ENCODE measurements at places on chromosomes 1 and 21.
A peak's percentile ranks its signal among the peaks of the same experiment; 100 is the strongest.

DNA sequence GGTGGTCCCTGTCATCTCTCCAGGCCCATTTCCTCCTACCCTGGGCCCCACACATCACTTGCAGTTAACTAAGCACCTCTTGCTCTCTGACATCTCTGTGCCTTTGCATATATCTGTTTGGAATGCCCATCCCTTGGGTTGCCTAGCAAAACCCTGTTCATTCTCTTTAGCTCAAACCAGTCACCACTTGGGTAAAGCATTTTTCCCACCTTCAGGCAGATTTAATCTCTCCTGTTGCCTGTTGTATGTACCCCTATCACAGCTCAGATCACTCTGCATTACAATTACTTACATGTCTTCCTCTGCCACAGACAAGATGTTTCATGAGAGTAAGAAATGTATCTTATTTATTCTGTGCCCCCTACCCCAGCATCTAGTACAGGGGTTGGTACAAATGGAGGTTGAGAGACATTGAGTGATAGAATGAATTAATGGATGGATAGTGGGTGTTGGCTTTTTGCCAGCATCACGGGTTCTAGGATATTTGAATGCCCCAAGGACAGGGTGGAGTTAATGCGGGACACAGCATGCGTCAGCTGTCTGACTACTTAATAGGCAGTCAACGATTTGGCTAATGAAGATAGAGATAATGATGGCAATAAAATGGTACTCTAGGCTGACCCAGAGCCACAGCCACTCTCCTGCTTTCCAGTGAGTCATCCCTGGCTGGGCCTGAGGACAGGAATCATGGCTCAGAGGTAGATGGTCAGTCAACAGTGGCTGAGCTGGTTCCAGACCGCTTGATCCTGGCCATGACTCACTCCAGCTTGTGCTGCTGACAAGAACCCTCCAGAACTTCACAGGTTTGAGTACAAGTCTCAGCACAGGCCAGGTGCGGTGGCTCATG lies 6.5 kb downstream of the NR0B2 start:
- no peak for DNase-seq

DNA sequence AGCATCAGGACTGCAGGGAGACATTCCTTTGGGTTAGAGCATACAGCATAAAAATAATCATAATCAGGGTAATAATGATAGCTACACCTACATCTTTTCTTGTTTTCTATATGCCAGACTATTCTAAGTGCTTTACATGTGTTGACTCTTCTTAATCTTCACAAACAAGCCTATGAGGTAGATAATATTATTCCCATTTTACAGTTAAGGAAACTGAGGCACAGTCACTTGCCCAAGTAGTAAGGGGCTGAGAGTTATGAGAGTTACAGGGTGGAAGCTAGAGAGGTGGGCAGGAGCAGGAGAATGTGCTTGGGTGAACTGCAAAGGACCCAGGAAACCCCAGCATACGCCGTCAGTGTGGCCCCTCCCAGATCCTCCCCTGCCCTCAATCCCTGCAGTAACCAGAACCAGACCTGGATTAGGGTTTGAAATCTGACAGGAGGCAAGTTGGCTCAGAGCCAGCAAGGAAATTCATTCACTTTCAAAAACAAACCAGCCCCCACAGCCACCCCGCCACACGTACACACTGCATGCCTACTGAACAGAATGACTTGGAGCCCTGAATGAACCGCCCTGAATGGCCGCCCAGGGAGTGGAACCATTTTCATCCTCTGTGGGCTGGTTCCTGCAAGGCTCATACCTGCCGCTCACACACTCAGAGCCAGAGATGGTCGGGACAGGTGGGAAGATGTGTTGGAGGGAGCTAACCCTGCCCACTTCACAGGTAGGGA lies 126.1 kb downstream of the TRABD2B start:
- DNase-seq, result no peak

DNA sequence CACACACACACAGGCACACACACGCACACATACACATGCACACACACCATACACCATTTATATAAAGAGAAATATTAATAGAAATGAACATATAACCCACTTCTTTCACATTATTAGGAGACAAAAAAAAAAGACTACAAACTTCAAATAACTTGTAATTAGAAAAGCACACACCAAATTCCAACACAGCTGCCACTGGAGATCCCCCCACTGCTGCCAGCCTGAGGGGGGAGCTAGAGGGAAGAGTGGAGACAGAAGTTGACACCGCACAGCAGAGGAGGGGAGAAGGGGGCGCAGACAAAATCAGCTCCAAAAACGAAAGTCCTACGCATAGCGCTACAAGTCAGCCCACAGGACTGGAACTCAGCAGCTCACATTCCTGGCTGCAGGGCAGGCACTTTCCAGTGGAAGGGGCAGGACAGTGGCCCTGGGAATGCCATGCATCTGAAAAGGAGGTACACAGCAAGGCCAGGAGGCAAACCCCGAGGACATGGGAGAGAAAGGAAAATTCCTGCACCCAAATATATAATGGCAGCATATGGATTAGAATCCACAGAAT lies 36.5 kb downstream of the LGALS8 start:
- DNase-seq, result no peak

GRCh38 chr1:221139991-221140390 lies 260.7 kb downstream of the HLX start:
- DNase-seq, result no peak

DNA sequence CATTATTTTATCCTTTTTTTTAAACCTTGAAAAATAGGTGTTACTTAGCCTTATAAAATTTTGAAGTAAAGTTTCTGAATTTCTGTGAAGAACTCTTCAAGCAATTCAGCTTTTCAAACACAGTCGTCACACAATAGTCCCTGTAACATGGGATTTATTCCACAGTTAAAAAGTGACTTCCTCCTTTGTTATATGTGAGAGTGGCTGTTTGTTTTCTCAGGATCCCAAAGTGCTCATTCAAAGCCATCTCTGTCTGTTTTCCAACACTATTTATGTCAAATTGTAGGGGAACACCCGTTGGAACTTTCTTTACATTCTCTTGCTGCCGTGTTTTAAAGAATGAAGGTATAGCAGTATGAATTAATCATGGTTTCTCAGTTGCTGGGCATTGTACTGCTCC lies 80.8 kb upstream of the GPR52 start:
- no peak for DNase-seq

DNA sequence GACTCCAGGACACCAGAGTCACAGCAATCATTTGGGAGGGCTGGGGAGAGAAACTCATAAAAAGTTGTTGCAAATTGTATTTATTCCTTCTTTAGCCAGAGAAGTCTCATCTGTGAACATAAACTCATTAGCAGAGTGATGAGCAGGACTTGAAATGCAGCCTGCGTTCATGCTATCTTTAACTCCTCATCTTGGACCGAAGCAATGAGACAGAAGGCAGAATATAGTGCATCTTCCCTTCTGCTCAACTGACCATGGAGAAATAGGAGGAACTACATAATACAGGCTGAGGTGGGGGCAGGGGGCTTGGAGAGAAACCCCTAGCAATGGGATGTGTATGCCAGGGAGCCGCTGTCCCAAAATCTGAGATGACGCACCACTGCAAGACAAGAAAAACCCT lies 121.8 kb upstream of the AJAP1 start:
- DNase-seq, result no peak

GRCh38 chr1:107474877-107475612 lies 334.2 kb downstream of the NTNG1 start:
- DNase-seq, result peak; percentile 3

DNA sequence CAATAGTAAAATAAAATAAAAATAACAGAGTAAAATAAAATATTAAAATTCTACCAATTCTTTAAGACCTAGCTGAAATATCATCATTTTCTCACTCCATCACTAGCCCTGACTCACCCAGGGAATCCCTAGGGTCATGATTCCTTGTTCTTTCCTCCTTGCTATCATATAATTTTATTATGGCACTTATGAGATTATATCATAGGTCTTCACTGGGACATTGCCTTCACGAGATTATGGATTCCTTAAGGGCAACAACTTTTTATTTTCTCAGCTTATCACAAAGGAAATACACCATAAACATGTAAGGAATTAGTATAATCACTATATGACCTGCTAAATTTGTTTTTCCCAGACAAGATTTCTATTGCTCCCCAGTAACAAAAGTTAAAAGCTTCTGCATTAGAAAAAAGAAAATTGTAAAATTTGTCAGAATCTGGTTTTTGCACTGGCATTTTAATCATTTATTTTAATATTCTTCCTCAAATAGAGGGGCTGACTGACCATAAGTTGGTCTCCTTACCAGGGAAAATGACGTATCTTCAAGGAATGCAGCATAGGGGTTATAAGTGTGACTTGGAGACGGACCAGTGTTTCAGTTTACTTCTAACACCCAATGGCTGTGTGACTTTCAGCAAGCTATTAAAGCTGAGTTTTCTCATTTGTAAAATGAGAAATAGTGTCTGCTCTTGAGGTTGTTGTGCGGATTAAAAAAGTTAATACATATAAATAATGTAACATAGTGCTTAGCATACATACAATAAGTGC lies 8.8 kb upstream of the CLCA4 start:
- DNase-seq, result no peak

- DNase-seq, result no peak
Measured at GRCh38 chr1:67882196-67882958, 49.1 kb upstream of the GNG12 start.

DNA sequence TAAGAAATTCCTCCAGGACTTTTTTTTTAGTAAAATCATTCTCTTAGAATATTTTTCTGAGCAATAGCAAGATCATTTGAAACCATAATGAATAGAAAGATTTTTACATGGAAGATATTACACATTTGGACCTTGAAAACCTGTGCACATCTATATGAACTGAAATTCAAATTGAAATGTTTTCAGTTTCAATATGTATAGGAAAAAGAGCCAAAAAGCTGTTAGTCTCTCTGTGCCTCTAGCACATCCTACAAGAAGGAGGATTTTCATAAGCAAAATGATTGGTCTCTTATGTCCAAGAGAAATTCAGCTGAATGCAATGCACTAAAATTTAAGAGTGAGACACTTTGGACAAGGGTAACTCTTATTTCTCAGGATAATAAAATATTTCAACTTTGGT lies 8.2 kb downstream of the HMCN1 start:
- no peak for DNase-seq

DNA sequence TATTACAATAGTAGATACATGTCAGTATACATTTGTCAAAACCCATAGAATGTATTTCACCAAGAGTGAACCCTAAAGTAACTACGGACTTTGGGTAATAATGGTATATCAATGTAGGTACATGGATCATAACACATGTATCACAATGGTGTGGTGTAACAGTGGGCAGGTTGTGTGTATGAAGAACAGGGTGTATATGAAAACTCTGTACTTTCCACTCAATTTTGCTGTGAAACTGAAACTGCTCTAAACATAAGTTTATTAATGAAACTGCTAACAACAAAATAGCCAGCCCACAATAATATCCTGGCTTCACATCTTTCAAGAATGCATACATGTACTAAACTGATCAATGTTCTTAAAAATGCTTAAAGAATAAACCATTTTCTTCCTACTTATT lies 90.2 kb downstream of the RUSC1 start:
- no peak for DNase-seq

Data from hematopoietic multipotent progenitor cell (in vitro differentiated cells).